ENCODE measurements at places on chromosomes 5 and 9.

DNA sequence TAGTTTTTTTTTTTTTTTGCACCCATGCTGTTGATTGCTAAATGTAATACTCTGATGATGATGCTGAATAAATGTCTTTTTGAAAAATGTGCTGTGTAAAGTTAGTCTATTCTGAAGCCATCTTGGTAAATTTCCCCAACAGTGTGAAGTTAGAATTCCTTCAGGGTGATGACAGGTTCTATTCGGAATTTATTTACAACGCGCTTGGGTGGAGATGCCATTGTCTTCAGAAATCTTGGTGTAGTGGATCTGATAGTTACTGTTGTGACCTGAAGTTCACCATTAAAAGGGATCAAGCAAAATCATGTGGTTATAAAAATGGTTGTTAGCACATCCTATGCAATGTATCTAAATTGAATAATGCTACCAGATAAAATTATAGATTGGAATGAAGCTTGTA, 36.3 kb upstream of the DMRT1 start:
- no peak for DNase-seq

DNA sequence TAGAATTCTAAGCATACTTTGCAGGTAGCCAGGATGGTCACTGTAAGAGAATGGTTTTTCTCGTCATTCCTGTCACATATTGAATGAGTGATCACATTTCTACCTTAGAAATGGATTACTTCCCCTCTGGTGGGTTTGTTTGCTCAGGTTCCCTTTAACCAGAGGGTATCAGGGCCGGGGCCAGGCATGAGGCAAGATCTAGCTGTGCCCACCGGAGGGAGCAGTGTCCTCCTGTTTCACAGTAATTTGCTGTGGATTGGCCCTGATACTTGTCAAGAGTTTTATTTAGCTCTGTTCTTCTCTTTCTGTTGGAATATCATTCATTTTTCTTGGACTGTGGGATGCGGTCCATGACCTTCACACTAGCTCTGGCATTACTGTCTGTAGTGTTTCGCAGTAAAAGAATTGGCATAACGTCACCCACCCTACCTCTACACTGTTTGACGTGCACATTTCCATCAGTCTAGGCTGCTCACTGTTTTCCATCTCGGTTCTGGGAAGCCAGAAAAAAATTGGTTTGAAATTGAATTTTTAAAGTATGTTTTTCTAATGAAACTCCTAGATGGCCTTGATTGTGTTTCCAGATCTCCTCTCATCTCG, 42.4 kb upstream of the ZBED3 start:
- no peak for DNase-seq

DNA sequence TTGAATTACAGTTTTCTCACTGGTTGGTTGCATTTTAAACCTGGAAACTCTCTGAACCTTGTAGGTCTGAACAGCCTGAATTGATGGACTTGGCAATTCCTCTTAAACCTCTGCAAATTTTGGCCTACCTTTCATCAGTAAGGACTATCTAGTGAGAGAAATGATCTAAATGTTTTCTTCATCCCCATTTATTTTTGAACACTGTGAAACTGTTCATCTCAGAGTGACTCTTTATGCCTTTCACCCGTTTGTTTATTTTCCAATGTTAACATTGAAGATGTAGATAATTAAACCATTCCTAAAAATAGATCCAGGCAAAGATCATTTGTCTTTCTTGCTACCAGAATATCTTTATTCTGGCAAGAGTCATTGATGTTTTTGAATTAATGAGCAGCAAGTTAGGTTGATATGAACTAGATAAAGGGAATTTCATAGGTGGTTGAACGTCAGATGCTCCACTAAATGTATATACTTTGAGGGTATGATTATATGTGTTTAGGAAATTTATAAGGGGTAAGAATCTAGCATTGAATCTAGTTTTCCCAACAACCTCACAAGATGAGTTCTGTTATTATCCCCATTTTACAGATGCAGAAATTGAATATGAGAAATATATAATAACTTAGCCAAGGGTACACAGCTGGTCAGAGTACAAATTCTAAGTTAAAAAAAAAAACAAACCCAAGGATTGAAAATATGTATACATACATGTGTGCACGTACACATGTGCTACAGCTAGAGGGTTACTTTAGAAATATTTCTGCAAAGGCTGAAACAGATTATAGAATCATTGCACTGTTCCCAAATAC, 3.4 kb downstream of the CPEB4 start:
- DNase-seq: no peak

GRCh38 chr5:90866333-90866732, 307.7 kb downstream of the ADGRV1 start:
- no peak for DNase-seq

- DNase-seq: no peak
These were observed 288.8 kb upstream of the ADAMTSL1 start for GRCh38 chr9:18185196-18185595.

DNA sequence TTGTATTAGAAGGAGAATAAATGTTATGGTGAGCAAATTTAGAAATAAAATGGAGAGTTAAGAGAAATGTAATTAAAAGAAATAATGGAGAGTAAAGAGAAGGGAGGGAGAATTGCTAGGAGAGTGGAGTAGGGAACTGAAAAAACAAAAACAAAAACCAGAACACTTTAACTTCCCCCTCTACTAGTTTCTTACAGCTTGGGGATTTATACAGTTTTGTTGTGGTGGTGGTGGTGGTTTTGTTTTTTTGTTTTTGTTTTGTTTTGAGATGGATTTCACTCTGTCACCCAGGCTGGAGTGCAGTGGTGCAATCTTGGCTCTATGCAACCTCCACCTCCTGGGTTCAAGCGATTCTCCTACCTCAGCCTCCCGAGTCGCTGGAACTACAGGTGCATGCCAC, 322.4 kb downstream of the TMEM167A start:
- DNase-seq: no peak

- DNase-seq: no peak
These were observed 210.2 kb upstream of the ACTBL2 start for GRCh38 chr5:57692582-57693487.

- no peak for DNase-seq
These were observed 4.5 kb downstream of the ST6GALNAC4 start for GRCh38 chr9:127912296-127912695.

- DNase-seq: no peak
These were observed 8.7 kb upstream of the TMEM141 start for GRCh38 chr9:136782452-136782851.

- no peak for DNase-seq
These were observed 37.5 kb downstream of the ANKDD1B start for GRCh38 chr5:75648712-75649111.

DNA sequence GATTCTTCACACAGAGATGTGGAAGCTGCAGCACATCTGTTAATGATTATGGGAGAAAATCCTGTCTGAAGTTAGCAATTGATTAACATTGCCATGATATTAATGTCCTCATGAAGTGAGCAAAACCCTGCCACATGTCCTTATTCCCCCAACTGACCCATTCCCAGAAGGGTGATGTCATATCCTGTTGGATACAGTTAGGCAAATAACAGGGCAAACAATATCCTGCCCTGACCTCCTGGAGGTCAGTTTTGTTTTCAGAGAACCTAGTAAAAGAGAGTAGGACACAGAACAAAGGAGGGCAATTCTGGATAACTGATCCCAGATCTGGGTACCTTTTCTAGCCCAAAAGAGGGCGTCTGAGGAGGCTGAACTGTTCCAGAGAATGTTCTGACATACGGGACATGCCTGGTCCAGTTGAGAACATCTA, 11.0 kb downstream of the ABLIM3 start:
- no peak for DNase-seq

- no peak for DNase-seq
These were observed 35.1 kb upstream of the PCA3 start for GRCh38 chr9:76729116-76729515.

- no peak for DNase-seq
These were observed 50.3 kb downstream of the SNCAIP start for GRCh38 chr5:122362361-122362760.

- DNase-seq: no peak
These were observed 32.3 kb downstream of the GLRA1 start for GRCh38 chr5:151892393-151892792.

- no peak for DNase-seq
These were observed 193.2 kb upstream of the RORB start for GRCh38 chr9:74303945-74304344.

GRCh38 chr5:9654886-9655285, 24.7 kb upstream of the TAS2R1 start:
- DNase-seq: no peak

- DNase-seq: no peak
These were observed 340.2 kb upstream of the BRINP1 start for GRCh38 chr9:119709431-119709830.

DNA sequence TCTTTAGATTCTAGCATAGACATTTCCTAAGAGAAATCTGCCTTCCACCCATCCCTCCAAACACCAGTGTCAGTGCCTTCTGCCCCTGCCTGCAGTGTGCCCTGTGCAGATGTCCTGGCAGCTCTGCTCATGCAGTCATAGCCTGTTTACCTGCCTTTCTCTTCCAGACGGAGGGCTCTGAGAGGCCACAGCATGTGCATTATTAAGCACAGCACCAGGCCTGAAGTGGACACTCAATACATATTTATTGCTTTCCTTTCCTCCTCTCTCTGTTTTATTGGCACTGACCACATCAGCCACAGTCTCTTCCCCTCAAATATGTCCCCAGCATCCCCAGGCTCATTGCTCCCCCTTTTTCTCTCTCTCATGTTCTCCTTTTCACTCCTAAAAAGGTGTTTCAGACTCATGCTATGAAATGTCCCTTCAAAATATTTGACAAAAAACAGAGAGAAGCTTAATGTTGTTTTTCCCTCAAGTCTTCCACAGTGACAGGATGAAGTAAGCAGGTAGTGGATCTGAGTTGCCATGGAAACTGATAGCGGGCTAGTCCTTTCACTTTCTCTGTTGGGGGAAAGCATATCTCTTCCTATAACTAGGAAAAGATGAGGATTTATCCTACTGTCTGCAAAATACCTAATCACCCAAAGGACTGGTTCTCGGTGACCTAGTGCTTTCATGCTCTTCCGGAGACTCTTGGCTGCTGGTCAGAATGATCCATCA, 100.9 kb downstream of the ATP10B start:
- DNase-seq: no peak

All from CD4-positive, alpha-beta T cell treated with Interferon alpha-2 for 1 hour (primary cell).